Activated CD8-positive, alpha-beta memory T cell treated with anti-CD3 and anti-CD28 coated beads for 1 hour (primary cell): ENCODE measurements at places on chromosomes 13 and 19.

DNA sequence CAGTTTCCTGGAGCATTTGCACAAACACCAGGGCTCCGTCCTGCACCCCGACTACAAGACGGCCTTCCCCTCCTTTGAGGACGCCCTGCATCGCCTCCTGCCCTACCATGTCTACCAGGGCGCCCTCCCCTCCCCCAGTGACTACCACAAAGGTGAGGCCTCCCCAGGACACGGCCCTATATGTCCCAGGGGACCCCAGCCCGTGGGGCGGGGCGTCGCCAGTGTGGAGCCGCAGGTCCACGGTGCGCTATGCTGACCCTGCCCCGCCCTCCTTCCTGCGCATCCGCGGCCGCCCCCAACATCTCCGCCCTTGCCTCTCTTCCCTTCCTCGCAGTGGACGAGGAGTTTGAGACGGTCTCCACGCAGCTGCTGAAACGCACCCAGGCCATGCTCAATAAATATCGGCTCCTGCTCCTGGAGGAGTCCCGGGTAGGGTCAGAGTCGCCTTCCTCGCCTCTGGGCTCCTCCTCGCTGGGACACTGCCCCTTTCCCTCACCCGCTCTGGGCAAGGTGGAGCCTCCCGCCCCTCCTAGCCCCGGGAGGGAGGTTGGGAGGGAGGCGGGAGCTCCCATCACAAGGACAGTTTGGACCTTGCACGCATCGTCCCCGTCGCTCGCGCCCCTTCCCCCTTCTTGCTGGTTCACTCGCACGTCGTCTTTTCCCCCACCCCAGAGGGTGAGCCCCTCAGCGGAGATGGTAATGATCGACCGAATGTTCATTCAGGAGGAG, 14.4 kb upstream of the EHD2 start:
- no peak for DNase-seq

DNA sequence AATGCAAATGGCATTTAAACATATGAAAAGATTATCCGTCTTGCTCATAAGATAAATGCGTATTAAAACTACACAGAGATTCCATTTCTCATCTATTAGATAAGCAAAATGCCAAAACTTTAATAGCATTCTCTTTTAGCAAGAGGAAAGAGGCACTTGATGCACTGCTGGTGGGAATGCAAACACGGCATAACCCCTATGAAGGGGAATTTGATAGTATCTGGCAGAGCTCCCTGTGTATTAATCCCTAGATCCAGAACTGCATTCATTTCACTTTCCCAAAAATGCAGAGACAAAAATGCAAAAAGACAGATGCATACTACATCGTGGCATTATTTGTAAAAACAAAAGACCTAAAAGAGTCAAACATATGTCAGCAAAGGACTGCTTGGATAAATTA, 193.6 kb upstream of the STARD13 start:
- no peak for DNase-seq

DNA sequence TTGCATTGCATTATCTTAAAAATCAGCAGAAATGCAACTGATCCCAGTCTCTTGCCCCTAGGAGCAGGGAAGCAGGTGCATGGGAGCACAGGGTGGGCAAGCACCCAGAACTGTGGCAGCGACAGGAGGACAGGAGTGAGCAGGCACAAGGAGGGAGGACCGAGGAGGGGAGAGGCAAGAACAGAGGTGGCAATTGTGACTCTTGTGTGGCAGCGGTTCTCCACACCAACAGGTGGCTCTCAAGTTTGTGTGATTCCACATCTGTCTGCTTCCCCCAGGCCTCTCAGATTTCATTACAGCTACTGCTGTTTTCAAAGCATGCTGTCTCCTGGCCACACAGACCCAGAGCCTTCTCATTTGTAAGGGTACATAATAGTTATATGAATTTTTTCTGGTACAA, 108.5 kb downstream of the STK24 start:
- no peak for DNase-seq

DNA sequence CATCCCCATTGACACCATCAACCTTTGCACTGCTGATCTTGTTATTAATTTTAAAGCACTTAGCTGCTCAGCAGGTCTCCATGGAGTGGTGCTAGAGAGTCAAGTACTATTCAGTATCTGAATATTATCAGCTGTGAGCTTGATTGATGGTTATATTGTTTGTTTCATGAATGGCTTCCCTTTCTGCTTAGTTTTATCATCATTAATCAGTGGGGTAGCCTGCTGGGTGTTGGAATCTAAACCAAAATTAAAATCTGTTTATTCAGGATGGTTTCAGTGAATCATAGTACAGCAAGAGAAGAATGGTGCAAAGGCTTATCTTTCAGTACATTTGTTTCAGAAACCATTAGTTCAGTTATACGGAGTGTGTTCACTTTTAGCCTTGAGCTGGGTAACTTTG, 42.5 kb upstream of the SCEL start:
- DNase-seq = no peak
